ENCODE measurements at places on chromosomes 4 and X.

GRCh38 chr4:40576651-40577480 lies 52.8 kb downstream of the RBM47 start:
- peak; percentile 3 for DNase-seq

GRCh38 chr4:185004562-185005218 lies 13.6 kb upstream of the HELT start:
- no peak for DNase-seq

DNA sequence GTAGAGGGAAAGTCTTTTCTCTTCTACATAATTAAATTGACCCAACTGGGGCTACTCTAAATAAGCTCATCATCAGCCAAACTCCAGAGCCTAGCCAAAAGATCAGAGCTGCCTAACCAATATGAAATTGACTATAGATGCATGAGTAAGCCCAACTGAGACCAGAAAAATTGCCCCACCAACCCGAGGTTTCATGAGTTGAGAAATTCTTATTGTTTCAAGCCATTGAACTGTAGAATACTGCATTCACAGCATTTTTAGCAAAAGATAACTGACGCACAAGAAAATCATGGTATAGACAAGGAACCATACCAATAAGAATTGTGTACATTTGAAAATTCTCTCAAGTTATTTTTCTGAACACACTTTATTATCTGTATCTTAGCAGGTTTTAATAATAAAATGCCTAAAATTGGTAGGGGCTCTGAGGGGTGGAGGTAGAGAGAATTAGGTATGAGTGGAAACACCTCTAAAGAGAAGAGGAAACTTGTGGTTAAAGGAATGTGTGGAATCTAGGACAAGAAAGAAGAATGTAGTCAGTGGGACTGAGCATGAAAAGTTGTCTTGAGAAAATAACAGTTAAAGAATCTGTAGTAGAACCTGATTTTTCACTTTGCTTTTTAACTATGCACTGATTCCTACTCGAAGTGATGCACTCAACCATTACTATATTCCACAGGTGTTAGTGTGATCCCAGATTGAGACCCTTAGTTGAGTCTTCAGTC lies 200.9 kb upstream of the PPP1R2C start:
- no peak for DNase-seq

- no peak for DNase-seq
Observed at GRCh38 chr4:16745009-16745635, 153.3 kb downstream of the LDB2 start.

DNA sequence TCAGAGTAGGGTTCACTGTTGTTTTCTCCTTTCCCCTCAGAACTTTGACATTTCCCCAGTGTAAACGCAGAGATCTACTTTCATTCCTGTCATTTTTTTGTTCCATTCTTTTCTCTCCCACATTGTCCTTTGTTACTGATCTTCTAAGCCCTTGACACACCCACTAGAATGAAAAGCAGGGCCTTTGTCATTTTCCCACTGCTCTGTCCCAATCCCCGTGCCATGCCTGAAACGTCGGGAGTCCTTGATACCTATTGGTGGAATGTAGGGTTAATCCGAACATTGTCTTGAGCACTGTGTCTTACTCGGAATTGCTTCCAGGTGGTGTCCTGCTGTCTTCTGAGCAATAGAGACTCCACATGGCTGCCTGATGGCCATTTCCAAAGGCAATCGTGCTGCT lies 887.1 kb upstream of the FRG1 start:
- DNase-seq = no peak

Data from stimulated activated CD4-positive, alpha-beta T cell treated with anti-CD3 and anti-CD28 coated beads, Interleukin-1b, Interleukin-23, amount 100 ng/mL, for 48 hours (primary cell).